Lung microvascular endothelial cell (primary cell): ENCODE measurements at places on chromosomes 7 and 10.
A peak's percentile ranks its signal among the peaks of the same experiment; 100 is the strongest.

DNA sequence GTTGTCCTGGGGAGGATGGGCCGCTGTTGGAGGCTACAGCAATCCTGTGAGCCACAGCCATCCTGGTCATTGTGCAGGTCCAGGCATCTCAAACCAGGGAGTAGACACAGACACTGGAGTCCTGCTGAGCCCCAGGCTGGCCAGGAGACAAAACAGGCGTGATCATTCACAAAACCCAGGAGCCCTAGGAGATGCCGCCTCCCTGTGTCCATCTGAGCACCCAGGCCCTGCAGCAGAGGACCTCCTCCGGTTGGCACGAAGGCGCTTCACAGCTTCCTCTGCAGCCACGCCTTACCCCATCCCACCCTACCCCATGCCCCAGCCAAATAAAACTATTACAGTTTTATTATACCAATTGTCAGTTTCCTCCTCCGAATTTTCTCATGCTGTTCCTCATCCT is 183.6 kb downstream of the PLXNA4 start:
- no peak for DNase-seq

GRCh38 chr10:86128360-86128759 is 238.2 kb downstream of the GRID1 start:
- DNase-seq, result no peak

GRCh38 chr10:88783724-88784123 is 18.8 kb upstream of the LIPM start:
- DNase-seq, result no peak

- DNase-seq, result no peak
Measured at GRCh38 chr7:140888087-140888486, 36.6 kb downstream of the BRAF start.

DNA sequence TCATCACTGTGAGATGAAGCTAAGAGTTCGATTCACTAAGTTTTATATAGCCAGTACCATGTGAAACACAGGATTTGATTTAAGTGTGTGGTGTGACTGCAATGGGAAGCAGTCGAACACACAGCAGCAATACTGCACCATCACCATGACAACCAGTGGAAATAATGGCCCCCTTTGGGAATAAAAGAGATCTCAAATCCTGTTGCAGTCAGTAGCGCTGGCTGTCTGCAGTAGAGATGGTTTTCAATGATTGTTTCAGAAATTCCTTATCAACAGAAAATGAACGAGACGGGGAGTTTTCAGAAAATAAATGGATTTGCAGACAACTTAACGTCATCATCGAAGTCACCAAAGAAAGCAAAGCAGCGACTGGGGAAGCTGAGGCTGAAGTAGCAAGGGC is 91.0 kb downstream of the PTPRE start:
- DNase-seq, result peak; percentile 33

DNA sequence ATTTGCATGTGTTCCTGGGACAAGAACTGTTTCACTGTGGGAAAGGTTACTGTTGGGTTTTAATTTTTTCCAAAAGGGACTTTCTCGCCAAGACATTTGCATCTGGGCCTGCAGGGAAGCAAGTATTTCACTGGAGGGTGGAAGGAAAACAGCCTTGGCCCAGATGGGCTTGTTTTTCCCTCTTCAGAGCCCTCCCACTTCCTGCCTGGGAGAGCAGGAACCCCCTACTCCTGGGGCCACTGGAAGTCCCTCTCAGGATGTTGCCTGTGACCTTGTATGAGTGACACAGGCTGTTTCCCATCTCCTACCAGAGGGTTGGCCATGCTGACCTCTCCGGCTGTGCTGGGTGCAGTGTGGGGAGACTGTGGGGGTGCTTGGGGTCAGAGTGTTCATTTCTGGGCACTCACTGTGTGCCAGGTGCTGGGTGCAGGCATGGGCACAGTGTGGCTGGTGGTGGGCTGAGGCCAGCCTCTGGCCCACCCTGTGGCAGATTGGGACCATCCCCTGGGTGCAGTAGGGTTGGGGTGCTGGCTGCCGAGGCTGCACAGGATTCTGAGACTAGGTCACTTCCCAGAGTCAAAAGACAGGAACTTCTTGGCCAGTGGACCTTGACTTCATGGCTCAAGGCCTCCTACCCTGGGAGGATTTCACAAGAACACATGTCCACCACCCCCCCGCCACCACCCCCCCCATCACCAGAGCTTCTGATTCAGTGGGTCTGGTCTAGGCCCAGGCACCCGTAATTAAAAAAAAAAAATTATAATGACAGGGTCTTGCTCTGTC is 10.2 kb downstream of the TSPAN15 start:
- peak; percentile 19 for DNase-seq

DNA sequence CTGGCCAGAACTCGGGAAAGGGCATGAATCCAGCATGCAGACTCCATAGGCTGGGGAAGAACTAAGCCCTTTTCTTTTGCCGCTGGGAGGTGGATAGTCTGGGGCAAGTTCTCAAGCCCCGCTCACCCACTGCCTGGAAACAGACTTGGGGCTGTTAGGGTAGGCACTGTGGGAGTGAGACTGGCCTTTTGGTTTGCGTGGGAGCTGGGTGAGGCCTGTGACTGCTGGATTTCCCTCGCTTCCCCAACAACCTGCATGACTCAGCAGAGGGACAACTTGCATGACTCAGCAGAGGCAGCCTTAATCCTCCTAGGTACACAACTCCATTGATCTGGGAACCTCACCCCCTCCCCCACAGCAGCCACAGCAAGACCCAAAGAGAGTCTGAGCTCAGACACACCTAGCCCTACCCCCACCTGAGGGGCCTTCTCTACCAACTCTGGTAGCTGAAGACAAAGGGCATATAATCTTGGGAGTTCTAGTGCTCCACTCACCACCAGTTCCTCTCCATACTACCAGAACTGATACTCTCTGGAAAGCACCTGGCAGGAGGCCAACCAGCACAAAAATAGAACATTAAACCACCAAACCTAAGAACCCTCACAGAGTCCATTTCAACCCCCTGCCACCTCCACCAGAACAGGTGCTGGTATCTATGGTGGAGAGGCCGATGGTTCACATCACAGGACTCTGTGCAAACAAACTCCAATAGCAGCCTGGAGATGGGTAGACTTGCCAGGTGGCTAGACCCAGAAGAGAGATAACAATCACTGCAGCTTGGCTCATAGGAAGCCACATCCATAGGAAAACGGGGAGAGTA is 81.4 kb upstream of the LAMB4 start:
- peak; percentile 68 for DNase-seq

DNA sequence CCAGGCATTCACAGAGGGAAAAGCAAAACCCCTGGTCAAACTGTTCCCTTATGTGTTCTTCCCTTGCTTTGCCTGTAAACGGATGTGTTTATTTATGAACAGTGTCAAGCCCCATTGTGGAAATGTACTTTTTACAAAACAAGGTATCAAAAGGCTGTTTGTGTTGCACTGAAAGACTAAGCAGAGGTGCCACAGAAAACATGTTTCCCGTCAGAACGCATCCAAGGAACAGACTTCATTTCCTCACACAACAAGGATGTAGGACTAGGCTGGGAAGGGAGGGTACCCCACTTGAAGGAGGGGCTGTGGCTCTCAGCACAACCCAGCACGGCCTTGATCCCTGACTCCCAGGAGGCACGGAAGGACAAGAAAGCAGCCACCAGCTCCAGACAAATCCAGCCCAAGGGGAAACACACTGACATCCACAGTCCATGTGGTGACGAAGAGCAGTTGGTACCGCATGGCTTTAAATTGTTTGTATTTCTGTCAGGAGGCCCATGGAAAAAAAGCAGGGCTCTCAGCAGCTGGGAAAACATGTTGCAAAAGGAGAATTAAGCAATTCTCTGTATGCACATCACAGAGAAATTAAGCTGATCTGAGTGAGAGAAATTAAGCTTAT is 85.6 kb downstream of the RNF216 start:
- DNase-seq, result peak; percentile 44

DNA sequence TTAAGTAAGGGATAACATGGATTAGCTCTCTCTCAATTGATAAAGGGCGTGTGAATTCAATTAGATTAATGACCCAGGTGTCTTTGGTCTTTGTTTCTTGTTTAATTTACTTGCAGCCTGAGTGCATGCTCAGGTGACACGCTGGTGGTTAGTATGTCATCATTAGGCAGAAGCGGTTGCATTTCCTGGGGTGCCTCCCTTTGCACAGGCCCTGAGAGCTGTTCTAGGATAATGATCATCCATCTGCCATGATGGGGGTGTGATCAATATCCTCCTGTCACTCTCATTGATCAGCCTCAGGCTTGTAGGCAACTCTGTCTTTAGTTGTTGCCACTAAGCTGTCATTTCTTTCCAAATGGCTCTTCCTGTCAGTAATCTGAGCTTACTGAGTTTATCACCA is 99.6 kb upstream of the NPS start:
- no peak for DNase-seq

DNA sequence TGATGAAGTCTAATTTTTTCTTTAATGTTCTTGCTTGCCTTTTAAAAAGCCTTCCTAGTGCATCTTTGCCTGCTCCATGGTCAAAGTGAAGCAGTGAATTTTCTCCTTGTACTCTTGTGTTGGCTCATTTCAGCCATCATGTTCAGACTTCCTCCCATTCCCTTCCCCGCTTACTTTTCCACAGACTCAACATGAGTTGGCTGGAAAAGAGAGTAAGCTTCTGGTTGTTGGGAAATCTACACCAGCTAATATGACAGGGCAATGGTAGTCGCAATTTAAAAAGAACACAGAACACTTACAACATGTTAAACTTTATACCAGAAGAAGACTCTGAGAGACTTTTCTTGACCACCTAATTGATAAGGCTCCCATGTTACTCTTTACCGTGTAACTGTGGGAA is 24.3 kb upstream of the PDK4 start:
- no peak for DNase-seq

- DNase-seq, result no peak
Measured at GRCh38 chr7:2926896-2927405, 82.8 kb upstream of the GNA12 start.

GRCh38 chr10:50788951-50789945 is 49.5 kb downstream of the ASAH2B start:
- peak; percentile 17 for DNase-seq

DNA sequence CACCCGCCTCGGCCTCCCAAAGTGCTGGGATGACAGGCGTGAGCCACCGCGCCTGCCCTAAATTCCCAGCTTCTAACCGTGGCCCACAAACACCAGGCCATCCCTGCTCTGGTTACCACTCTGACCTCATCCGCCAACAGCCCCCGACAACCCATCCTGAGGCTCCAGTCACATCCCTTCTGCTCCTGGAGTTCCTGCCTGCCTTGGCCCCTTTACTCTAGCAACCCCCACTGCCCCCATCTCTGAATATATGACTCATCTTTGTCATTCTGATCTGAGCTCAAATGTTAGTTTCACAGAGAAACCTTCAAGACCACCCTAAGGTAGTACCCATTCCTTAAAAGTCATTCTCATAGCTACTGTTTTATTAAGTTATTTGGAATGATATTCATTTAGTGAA is 26.6 kb downstream of the RHEB start:
- DNase-seq, result no peak

GRCh38 chr10:120505866-120506265 is 48.8 kb downstream of the PLPP4 start:
- no peak for DNase-seq

- DNase-seq, result peak; percentile 14
Measured at GRCh38 chr10:77049896-77050295, 587.7 kb downstream of the KCNMA1 start.

GRCh38 chr7:123348690-123349089 is 148.9 kb upstream of the SLC13A1 start:
- DNase-seq, result no peak

GRCh38 chr10:92385831-92386230 is 94.9 kb downstream of the MARCHF5 start:
- no peak for DNase-seq

DNA sequence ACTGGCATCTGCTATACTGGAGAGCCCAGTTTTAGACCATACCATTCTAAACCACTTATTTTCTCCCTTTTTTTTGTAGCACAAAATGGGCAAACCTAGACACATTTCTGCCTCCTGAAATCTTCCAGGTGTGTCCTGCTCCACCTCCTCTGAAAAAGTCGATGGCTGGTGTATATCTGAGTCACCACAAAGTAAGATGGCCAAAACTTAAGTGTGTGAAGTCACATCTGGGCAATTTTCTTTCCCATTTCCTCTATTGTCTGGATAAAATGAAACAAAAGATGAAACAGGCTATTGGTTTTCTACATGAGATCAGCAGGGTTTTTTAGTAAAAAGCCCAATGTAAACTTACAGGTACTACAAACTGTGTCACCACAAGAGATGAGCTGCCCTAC is 65.5 kb downstream of the OSBPL3 start:
- no peak for DNase-seq

GRCh38 chr7:44388089-44388970 is 62.9 kb upstream of the CAMK2B start:
- DNase-seq, result no peak
